ENCODE measurements at places on chromosomes 4 and X. TPM values are rescaled to one million over a fixed set of nuclear protein-coding genes. Genes with fewer than 3 reads are reported as not detected.

- no peaks in the 10 kb centered on the region for H3K36me3 ChIP-seq
- H3K4me1 ChIP-seq: peaks cover 28% of the 10 kb centered on the region
- peak; percentile 16 for DNase-seq
- H3K4me3 ChIP-seq: peak overlapping the region; percentile 74
- H3K27ac ChIP-seq: peak overlapping the region; percentile 85
- no peaks in the 10 kb centered on the region for H3K27me3 ChIP-seq
Measured at GRCh38 chr4:152778656-152779512, 646 bp downstream of the TIGD4 start.

RAB39B gene
- not detected for total RNA-seq

DNA sequence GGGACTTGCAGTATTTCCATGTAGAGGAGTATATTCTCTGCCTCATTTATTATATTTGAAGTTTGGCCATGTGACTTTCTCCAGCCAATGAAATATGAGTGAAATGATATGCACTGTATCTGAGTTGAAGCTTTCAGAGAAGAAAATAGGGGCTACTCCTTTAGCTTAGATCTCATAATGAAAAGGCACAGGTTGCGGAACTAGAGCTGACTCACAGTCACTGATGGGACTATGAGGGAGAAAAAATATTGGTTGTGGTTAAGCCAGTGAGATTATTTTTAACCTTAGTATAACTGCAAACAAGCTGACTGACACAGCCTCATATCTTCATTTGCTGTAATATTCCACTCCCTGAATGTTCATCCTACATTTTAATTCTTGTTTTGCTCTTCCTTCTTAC is 1104.3 kb downstream of the RPA4 start:
- no peaks in the 10 kb centered on the region for H3K36me3 ChIP-seq
- H3K4me1 ChIP-seq: no peaks in the 10 kb centered on the region
- DNase-seq: no peak
- no peak overlapping the region for H3K27ac ChIP-seq
- no peaks in the 10 kb centered on the region for H3K27me3 ChIP-seq
- H3K4me3 ChIP-seq: no peak overlapping the region

DNA sequence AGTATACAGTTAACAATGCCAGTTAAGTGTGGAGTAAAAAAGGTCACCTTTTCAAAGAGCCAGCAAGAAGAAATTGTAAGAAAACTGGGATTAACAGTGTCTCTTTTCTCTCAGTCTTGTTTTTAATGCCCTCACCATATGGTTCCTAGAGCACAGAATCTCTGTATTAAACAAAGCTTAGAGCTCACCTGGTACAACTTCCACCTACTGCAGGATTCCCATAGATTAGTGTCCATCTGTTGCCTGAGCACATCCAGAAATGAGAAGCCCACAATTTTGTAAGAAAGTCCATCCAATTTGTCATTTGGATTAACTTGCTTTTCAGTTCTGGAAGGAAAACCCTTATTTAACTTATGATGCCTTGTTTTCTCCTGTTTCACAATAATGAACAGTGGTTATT is 1037.1 kb downstream of the STPG2 start:
- no peak for DNase-seq
- no peak overlapping the region for H3K27ac ChIP-seq
- H3K4me3 ChIP-seq: no peak overlapping the region
- H3K36me3 ChIP-seq: no peaks in the 10 kb centered on the region
- H3K4me1 ChIP-seq: no peaks in the 10 kb centered on the region

DNA sequence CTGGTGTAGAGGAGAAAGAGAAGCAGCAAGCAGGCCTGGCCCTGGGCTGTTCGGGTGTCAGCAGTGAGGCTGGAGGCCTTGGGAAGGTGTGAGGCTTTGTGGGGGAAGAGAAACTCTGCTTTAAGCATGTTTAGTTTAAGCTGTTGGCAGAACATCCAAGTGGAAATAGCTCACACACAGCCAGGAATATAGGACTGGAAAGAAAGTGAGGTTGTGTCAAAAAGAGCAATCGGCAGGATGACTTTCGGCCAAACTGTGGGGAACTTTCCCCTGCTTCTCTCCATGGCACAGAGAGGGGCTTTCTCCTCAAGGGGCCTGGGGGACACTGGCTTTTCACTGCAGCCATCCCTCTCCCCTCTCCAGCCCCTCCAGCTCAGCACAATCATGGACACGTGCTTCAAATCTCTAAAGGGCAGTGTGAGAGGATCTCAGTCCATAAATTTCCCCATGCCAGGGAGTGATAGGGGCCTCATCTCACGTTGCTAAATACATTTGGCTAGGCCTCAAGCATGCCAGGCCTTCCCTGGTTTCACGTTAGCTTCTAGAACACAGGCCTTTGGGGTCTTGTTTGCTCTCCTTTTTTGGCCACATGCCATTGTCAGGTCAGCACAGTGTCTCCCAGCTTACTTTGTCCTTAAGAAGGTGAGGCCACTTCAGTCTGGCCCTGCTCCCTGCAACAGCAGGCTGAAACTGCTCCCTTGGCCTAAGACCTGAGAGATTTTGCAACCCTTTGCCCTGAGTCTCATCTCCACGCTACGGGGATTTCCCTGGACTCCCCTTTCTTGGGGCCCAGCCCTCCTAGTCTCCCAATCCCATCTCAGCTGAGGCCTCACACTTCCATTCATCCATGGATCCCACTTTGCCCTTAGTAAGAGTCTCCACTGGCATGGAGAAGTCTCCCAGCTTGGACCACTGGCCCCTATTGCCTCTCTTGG is 8.3 kb upstream of the CITED1 start:
- no peaks in the 10 kb centered on the region for H3K4me1 ChIP-seq
- H3K27ac ChIP-seq: no peak overlapping the region
- H3K27me3 ChIP-seq: no peaks in the 10 kb centered on the region
- no peaks in the 10 kb centered on the region for H3K36me3 ChIP-seq

DNA sequence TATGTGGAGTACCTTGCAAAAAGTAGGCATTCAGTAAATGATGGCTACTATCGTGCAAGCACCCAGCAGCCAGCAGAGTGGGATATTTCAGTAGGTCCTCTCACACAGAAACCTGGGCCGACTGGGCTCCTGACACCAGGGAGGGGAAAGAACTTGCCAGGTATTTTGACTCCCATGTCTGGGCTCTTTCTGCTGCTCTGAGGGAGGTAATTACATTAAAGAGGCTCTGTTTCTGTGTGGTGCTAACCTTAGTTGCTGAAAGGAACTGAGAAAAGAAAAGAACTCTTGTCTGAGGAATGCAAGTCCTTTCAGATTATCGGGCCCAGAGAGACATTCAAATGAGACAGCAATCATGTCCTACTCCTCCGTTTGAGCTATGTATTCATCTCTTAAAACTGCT is 175.8 kb upstream of the MTMR8 start:
- H3K4me1 ChIP-seq: no peaks in the 10 kb centered on the region
- H3K4me3 ChIP-seq: no peak overlapping the region
- no peak overlapping the region for H3K27ac ChIP-seq
- DNase-seq: no peak

- no peak overlapping the region for H3K27ac ChIP-seq
- no peak overlapping the region for H3K4me3 ChIP-seq
- DNase-seq: no peak
- no peaks in the 10 kb centered on the region for H3K4me1 ChIP-seq
- no peaks in the 10 kb centered on the region for H3K36me3 ChIP-seq
- H3K27me3 ChIP-seq: no peaks in the 10 kb centered on the region
Measured at GRCh38 chrX:120453985-120454384, 15.1 kb downstream of the LAMP2 start.

DNA sequence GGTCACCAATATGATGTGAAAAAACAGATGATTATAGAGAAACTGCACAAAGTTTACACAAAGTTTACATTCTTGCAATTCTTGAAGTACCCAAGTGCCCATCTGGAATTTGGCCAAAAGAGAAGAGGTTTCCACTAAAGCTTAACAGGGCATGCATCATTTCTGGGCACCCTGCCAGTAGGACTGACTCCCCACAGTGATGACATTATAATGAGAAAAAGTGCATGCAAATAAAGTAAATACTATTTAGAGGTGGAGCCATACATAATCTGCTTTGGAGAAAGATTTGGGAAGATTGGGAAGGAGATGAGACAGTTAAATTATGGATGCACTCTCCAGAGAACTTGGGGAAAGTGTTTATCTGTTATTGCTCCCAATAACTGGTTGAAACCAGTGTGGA is 93.7 kb upstream of the TRPC3 start:
- no peak overlapping the region for H3K4me3 ChIP-seq
- H3K27me3 ChIP-seq: no peaks in the 10 kb centered on the region
- DNase-seq: no peak
- no peaks in the 10 kb centered on the region for H3K4me1 ChIP-seq

DNA sequence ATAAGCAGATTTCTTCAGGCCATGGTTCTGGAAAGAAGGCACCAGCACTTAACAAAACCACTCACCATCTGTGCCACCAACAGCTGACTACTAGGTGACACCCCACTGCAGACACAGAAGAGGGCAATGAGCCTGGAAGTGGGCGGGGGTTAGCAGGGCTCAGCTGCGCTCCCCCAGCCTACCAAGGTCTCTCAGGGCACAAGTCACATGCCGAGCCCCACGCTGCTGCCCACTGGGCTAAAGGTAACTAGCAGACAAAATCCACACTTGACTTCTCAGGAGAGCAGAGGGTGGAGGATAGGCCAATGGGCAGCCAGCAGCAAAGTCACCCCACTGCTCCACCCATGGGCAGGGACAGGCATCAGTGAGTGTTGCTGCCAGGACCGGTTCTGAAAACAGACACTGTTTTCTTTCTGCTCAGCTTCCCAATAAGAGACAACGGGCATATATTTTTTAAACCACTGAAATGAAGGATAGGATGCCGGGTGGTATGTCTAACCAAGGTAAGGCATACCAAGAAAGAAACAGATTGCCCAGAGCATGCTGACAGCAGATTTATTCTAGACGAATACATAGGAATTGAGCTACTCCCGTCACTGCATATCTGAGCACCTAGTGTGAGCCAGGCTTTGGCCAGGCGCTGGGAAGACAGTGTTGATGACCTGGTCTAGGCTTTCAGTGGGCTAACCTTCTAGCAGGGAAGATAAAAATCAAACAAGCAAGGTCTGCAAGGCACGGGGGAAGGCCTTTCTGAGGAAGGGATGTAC is 20.1 kb downstream of the ACSL1 start:
- no peaks in the 10 kb centered on the region for H3K27me3 ChIP-seq
- H3K4me1 ChIP-seq: peaks cover 54% of the 10 kb centered on the region
- no peaks in the 10 kb centered on the region for H3K36me3 ChIP-seq
- no peak overlapping the region for H3K4me3 ChIP-seq

GRCh38 chr4:144288011-144288903 is 147.7 kb upstream of the GYPA start:
- H3K4me1 ChIP-seq: no peaks in the 10 kb centered on the region
- no peaks in the 10 kb centered on the region for H3K27me3 ChIP-seq
- H3K36me3 ChIP-seq: no peaks in the 10 kb centered on the region
- no peak overlapping the region for H3K27ac ChIP-seq

TCEAL6 gene
- total RNA-seq: not detected

- peaks cover 4% of the 10 kb centered on the region for H3K4me1 ChIP-seq
- no peak within 1 kb of the TSS for H3K27ac ChIP-seq
- DNase-seq: peak; percentile 73
- H3K27me3 ChIP-seq: no peaks in the 10 kb centered on the region
- H3K4me3 ChIP-seq: no peak within 1 kb of the TSS
Measured at GRCh38 chrX:152897222-152898131, at the start of gene ZNF185. ZNF185 (plus strand) TSS chrX:152898067; CDS start chrX:152914490, 16,423 bp downstream.

MGARP gene
- 0.78 TPM for total RNA-seq

DNA sequence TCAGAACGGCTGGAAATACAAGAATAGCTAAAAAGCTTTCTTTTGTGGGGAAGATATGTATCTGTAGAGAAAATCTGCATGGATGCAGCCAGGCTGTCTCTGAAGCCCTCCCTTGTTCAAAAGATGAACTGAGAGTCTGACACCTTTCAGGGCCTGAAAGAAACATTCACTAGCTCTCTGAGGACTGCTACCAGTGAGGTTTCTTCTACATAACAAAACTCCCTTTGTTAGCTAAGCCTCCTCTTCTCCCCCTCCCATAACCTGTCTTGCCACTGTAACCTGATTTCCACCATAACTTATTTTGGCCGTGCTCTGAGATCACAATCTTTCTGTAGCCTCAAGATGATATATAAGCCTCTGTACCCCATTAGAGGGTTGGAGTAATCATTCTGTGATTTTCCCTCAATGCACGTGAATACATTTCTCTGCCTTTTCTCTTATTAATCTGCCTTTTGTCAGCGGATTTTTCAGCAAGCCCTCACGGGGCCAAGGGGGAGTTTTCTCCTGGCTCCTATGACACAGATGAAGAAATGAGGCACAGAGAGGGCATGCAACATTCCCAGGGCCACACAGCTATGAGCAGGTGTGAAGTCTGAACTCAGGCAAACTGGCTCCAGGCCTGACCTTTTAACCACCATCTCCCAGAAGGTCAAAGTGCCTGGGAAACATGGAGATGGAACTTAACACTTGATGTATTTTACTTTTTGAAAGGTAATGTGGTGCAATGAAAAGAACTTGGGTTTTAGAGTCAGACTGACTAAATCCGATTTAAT is 161.6 kb upstream of the PRDX4 start:
- DNase-seq: no peak
- H3K27ac ChIP-seq: peak overlapping the region; percentile 65
- H3K27me3 ChIP-seq: no peaks in the 10 kb centered on the region
- H3K4me3 ChIP-seq: no peak overlapping the region
- H3K4me1 ChIP-seq: peaks cover 31% of the 10 kb centered on the region

LNX1 gene
- total RNA-seq: 15.2 TPM

DNA sequence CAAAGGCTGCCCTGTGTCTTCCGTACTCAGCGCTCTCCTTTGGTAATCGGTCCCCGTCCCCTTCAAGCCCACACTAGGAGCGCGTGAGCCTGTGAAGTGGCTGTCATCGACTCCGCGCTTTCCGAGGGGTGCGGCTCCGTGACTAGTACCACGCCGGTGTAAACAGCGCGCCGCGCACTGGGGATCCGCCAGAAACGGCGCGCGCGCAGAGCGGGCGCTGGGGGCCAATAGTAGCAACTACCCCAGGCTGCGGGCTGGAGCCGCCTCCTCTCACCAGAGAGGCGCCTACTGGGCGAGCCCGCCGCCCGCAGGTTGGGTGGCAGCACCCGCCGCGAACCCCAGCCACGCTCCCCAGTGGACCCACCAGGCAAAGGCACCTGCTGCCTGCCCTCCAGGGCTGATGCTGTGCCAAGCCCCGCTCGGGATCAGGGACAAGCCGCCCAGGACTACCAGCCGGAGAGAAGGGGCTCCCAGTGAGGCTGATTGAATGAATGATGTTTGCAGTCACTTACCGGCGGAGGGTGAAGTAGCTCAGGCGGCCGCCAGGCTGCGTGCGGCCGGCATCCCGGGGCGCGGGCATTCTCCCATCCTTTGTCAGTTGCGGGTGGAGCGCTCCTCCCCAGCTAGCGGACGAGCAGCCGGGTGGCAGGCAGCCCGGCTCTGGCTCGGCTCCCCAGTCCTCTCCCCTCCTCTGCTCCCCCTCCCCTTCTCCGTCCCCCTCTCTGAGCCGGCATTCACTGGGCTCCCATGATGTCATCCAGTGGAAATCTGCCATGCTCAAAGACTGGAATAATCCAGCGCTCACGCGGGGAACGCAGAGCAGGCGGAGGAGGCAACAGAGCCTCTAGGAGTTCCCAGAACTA is 370.3 kb upstream of the SMIM31 start:
- H3K27me3 ChIP-seq: no peaks in the 10 kb centered on the region
- DNase-seq: no peak
- H3K36me3 ChIP-seq: no peaks in the 10 kb centered on the region
- peaks cover 10% of the 10 kb centered on the region for H3K4me1 ChIP-seq

GRCh38 chr4:24979554-24979953 is 51.2 kb downstream of the LGI2 start:
- H3K4me3 ChIP-seq: no peak overlapping the region
- DNase-seq: no peak
- no peaks in the 10 kb centered on the region for H3K4me1 ChIP-seq
- no peak overlapping the region for H3K27ac ChIP-seq
- H3K36me3 ChIP-seq: no peaks in the 10 kb centered on the region
- H3K27me3 ChIP-seq: no peaks in the 10 kb centered on the region
